Forelimb muscle (tissue), 1 donor: ENCODE measurements at places on chromosomes 5 and 9. TPM values are rescaled to one million over a fixed set of nuclear protein-coding genes. Genes with fewer than 3 reads are reported as not detected.

DNA sequence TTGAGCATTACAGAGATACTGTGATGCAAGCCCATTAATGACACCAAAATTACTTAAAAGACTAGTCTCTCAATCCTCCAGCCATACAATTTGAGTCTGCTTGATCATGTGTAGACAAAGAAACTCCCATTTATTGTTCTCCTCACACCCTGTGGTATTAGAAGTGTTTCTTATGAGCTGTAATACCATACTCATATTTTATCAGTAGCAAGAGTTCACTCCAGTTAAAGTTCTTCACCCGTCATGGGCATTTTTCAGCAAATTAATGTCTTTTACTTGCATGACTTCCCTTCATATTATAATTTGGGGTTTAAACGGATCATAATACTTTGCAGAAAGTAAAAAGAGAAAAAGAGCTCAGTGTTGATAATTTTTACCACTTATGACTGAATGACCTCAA is 242.9 kb downstream of the BNC2 start:
- DNase-seq: no peak

The CAMK4 gene
- polyA plus RNA-seq: 4.7 TPM

GRCh38 chr5:7728076-7728475 is 122.9 kb downstream of the CFAP90 start:
- DNase-seq: no peak

GRCh38 chr5:63743096-63743798 is 219.0 kb downstream of the HTR1A start:
- DNase-seq: no peak

The CAMLG gene
- polyA plus RNA-seq: 48.7 TPM

The EXOC3 gene
- polyA plus RNA-seq: 39.3 TPM
